ENCODE measurements at places on chromosomes 16 and 17.

GRCh38 chr16:11251525-11252481 is 4.2 kb downstream of the SOCS1 start:
- DNase-seq: no peak

- no peak for DNase-seq
Observed at GRCh38 chr16:23392223-23392600, 60.8 kb downstream of the COG7 start.

DNA sequence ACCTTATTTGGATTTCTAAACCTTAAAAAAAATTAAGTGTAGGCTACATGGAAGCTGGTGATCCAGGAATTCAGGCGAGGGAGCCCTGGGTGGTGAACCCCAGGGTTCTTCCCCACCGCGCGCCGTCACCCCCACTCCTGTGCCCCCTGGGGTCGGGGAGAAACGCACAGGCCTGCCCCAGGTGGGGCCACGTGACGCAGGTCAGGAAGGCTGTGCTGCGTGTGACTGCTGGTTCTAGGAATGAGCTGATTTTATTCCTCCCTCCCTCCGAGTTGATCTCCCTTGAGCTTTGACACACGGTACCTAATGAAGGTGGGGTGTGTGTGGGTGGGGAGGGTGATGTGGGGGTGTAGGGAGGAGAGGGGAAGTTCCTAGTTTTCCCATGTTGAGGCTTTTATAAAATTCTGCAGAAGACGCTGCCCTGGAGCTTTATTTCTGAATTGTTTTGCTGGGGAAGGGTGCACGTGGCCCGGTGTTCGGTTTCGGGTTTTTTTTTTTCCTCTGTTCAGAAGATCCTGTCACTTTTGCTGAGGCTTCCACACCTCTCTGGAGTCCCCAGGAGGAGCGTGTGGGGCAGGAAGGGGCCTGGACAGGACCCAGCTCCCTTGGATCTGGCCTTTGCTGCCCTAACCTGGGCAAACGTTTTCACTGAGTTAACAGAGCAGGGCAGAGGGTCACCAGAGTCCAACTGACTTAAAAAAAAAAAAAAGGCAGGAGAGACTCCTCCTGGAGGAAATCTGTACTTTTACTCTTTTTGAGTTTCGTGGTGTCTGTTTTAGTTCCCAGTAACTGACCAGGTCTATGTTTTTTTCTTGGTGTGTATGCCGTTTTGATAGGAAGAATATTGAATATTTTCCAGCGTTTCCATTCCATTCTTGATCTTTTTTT is 55.8 kb upstream of the GSE1 start:
- peak; percentile 71 for DNase-seq

DNA sequence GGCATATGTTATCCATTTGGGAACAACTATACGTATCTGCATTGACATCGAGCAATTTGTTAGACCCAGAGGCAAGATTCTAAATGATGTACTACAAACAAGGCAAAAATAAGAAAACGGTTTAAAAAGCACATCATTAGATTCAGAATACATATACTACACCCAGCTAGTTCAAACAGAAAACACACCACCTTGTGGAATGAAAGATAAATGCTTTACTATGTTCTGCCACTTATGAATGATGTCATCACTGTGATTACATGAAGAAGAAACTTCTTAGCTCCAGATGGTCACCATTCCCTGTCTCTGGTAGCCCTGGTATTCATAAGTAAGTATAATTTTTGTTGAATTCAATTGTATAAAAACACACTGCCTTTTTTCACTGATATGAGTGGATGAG is 7.8 kb downstream of the NACA2 start:
- DNase-seq: no peak

DNA sequence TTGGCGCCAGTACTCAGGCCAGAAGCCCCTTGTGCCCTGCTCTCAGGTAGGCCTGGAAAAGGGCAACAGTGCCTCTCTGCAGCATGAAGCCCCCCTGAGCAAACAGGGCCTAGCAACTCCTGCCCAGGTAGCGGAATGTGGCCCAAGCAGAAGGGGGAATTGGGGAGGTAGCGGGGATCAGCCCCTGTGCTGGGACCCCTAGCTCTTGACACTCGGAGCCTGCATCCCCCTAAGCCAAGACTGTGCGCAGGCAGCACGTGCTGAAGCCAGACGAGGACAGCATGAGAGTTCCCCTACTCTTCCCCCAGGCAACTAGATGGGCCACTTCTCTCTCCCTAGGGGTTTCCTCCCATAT is 823 bp upstream of the CD2BP2 start:
- DNase-seq: no peak

GRCh38 chr17:632560-632959 is 82.1 kb downstream of the VPS53 start:
- DNase-seq: no peak

- DNase-seq: peak; percentile 76
Observed at GRCh38 chr16:81277541-81278080, 37.2 kb upstream of the GAN start.

DNA sequence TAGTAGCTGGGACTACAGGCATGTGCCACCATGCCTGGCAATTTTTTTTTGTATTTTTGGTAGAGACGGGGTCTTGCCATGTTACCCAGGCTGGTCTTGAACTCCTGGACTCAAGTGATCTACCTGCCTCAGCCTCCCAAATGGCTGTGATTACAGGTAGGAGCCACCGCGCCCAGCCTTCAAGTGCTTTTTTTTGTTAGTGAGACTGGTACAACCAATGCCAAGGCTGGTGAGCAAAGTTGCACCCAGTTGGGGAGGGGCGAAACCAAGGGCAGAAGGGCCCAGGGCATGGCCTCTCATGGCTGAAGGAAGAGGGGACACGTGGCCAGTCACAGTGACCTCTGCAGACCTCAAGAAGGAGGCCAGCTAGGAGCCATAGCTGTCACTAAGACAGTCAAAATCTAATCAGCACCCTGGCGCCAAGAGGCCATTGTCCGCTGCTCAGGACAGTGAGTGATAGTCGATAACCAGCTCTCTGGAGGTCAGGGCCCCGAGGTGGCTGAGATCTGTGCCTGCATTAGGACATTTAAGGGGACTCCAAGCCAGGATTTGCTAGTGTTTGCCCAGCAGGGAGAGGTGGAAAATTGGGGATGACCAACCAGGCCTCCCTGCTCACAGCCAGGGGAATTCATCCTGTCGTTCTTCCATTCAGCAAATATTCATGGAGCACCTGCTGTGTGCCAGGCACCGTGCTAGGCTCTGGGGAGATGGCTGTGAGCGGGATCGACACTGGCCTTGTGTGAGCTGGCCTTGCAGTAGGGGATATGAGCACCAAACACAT is 10.2 kb downstream of the IL4R start:
- no peak for DNase-seq

GRCh38 chr16:66616592-66616991 is 12.1 kb downstream of the CMTM3 start:
- no peak for DNase-seq

DNA sequence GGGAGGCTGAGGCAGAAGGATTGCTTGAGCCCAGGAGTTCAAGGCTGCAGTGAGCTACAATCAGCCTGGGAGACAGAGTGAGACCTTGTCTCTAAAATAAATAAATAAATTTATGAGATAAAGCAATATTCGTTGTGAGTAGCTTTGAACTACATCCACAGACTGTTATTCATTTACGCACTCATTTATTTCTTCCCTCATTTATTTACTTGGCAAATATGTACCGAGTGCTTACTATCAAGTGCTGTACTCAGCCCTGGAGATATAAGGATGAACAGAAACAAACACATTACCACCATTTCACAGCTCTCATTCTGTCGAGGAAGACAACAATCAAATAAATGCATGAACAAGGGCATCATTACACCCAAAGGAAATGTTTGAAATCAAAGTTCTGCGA is 24.7 kb upstream of the UMOD start:
- DNase-seq: no peak

DNA sequence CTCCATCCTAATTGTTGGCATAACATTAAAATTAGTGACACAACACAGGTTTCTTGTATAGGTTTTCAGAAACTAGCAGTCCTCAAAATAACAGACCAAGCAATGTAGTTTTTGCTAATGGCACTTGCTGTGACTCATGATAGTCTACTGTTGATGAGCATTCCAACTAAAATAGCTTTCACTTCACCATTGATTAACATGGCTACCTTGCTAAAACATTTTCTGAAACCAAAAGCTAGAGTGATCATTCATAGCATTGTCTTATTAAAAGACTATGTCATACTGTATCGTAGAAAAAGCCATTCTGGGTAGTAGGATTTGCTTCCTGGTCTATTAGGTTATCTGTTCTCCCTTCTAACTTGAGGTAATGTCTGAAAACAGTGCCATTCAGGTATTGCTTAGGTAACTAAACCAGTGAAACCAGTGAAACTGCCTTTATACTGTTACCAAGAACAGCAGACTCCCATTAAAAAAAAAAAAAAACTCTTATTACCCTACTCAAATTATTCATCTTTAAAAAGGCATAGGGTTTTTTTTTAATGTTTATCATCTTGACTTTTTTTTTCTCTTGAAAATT is 2.5 kb upstream of the CLTC start:
- DNase-seq: no peak

- DNase-seq: peak; percentile 28
Observed at GRCh38 chr17:16928406-16929034, 43.4 kb downstream of the TNFRSF13B start.

- DNase-seq: no peak
Observed at GRCh38 chr16:54123766-54124165, 162.8 kb downstream of the IRX3 start.

DNA sequence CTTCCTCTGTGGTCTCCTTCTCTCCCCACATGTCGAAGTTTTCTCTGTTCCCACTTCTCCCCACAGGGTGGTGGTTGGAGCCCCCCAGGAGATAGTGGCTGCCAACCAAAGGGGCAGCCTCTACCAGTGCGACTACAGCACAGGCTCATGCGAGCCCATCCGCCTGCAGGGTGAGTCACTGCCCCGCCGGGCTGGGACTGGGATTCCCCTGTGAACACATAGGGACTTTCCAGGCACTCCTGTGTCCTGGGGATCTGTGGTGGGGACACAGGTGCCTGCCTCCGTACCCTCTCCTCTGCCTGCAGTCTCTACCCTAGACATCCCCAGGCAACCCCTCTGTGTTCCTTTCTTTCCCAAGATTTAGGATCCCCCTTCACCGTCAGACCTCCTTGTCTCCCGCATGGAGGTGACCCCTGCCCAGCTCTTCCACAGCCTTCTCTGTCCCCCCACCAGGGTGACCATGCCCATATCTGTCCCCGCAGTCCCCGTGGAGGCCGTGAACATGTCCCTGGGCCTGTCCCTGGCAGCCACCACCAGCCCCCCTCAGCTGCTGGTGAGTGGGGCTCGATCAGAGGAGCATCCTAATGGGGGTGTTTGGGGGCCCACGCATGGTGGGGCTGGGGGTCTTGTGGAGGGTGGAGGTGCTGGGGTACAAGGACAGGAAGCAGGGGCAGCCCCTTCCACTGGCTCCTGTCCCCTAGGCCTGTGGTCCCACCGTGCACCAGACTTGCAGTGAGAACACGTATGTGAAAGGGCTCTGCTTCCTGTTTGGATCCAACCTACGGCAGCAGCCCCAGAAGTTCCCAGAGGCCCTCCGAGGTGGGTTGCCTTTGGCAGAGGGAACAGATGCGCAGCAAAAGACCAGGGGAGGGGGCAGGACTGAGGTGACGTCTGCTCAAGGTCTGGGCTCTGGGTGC is 5.8 kb downstream of the ITGAM start:
- peak; percentile 27 for DNase-seq

DNA sequence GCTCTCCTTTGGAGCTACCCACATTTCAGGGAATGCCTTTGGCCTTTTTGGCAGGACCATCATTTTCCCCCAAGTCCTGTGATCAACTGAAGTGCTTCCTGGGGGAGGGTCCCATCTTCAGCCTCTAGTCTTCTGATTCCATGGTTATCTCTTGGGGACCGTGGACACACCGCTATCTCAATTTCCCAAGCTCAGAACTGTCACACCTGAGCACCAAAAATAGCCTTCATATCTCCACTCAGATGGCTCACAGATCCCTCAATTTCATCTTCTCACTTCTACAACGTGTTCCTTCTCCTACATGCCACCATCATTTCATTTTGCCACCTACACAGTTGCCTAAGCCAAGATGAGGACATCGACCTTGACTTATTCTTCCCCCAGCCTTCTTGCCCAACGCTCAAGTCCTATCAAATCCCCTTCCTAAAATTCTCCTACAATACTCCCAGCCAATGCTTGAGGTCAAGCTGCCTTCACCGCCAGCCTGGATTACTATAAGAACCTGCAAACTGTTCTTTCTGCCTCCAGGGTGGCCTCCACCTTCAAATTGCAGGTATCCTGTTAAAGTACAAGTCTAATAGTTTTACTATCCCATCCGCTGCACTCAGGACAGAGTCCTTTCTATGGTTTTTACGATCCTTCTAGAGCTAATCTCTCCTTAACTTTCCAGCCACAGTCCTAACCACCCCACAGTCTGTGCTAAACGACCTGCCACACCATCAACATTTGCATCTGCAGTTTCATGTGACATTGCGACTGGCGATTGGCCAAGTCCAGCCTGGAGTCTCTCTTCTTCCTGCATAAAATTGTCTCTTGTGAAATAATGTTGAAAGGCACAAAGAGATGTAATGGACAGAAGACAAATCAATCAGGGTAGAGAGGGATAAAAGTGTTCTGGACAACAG is 6.2 kb downstream of the ATP6V0D1 start:
- peak; percentile 50 for DNase-seq

DNA sequence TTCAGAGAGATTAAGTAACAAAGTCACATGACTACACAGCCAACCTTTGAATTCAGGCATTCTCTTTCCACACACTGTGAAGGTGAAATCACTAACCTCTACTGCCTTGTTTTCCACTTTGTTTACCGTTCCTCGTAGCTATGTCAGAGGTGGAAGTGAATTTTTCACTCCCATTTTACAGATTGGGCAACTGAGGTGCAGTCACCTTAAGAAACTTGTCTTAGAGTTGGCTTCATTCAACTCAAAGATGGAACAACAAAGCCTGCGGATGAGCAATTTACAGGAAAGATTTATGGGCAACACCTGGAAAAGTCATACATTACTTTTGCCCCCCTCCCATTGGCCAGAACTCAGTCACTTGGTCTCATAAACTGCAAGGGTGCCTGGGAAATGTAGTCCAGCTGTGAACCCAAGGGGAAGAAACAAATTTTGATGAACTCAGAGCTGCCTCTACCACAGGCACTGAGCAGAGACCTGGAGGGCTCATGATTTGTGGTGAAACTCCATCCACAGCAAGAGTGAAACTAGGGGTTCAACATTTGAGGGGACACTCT is 784.6 kb upstream of the EEF2KMT start:
- DNase-seq: no peak

DNA sequence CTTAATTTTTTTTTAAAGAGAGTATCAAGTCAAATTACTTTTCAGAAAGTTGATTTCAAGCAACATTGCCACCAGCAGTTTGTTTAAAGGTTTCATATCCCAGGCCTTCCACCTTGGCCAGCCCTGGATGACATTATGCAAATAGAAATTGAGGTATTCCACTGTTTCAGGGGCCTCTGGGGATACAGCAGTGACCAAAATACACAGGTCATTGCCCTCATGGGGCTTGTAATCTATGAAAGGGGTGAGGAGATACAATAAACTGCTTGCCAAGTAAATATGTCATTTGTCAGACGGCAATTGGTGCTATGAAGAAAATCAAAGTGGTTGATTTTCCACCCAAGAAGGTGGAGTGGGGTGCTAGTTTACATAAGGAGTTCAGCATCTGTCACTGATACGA is 37.8 kb upstream of the TMC5 start:
- no peak for DNase-seq

All from left colon (tissue), 2 donors.